ENCODE measurements at places on chromosomes 2 and 18.

DNA sequence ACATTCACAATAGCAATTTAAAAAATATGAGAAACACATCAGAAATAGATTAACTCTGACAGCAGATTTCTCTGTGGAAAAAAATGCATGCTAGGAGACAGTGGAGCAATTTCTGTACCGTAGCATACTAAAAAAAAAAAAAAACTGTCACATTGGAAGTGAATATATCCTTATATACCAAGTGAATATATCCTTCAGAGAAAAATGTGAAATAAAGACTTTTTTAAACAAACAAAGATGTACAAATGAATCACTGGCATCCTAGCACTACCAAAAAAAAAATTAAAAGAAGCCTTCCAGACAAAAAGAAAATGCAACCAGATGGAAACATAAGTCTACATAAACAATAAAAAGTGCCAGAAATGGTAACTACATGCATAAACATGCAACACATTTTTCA lies 169.4 kb downstream of the NBAS start:
- DNase-seq: no peak

DNA sequence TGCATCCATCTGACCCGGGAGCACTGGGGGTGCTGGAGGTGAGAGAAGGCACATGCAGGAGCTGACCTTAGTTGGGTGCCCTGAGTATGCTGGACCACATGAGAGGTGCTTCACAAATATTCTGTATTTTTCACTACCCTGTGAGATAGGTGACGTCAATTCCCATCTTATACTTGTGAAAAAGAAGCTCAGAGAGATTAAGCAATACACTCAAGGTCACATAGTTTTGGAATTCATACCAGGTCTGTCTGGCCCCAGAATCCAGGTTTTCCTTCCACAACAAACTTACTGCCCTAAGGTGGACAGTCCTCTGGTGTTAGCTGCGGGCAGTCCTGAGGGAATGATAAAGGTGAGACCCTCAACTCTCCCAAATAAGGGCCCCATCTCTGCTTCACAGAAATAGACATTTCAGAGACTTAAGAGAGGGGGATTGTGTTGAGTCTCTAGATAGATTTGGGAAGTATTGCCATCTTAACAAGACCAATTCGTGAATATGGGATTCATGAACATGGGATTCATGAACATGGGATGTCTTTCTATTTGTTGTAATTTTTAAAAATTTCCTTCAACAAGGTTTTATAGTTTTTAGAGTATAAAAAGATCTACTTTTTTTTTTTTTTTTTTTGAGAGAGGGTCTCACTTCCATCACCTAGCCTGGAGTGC lies 64.0 kb upstream of the SMAD7 start:
- no peak for DNase-seq

GRCh38 chr2:170202437-170202836 lies 24.5 kb downstream of the MYO3B start:
- DNase-seq: no peak

GRCh38 chr2:222318712-222319585 lies 20.2 kb upstream of the PAX3 start:
- no peak for DNase-seq

Measured in stimulated activated CD8-positive, alpha-beta memory T cell treated with anti-CD3 and anti-CD28 coated beads, Interleukin-12 subunit alpha, Interleukin-12 subunit beta, amount 100 ng/mL, for 4 hours (primary cell).